ENCODE measurements at places on chromosomes 2 and 18.
A peak's percentile ranks its signal among the peaks of the same experiment; 100 is the strongest.

DNA sequence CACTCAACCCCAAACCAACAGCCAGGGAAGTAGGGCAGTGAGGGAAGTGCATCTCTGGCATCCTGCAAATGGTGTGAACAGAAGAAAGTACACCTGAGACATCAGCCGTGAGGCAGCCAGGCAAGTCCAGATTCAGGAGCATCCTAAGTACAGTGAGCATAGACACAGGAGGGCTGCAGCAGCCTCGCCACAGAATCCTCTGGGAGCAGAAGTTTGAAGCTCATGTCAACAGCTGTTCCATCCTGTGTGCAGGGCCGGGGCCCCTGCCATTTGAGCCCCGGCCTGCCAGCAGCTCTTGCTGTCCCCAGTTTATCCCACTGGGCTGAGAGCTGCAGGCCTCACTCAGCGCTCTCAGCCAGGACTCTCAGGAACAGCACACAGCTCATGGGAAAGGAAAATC is 14.5 kb downstream of the LOXHD1 start:
- H3K27me3 ChIP-seq, result peaks cover 25% of the 10 kb centered on the region
- no peak for DNase-seq
- no peaks in the 10 kb centered on the region for H3K36me3 ChIP-seq
- no peak overlapping the region for H3K4me3 ChIP-seq
- no peak overlapping the region for H3K27ac ChIP-seq

DNA sequence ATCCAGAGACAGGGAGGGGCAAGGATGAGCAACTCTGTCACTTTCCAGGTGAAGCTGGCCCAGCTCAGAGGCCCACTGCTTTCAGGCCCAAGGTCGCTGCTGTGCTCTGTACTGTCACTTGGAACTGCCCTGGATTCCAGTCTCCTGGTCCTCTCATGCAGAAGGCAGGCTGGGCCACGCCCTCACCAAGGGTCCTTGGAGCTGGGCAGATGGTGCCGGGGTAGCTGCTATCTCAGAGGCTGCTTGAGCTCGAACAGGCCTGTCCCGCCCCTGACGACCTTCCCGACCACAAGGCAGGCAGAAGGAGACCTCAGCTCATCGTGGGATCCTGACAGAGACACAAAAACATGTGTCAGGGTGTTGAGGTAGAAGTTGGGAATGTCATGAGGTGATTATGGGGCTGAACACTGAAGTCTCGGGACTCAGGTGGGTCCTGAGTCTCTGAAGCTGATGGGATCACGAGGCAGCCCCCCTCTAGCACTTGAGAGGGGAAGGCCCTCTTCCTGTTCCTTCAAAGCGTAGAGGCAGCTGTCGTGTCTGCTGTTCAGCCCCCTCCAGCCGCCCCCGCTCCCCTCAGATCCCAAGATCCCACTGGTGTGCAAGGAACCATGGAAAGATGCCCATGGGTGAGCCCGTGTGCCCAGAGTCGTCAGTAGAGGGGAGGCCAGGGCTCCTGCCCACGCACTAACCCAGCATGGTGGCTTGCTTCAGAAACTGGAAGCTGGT is 78.3 kb downstream of the POLR1A start:
- no peak overlapping the region for H3K4me3 ChIP-seq
- peaks cover 5% of the 10 kb centered on the region for H3K4me1 ChIP-seq
- no peak for DNase-seq
- peak overlapping the region; percentile 85 for H3K27ac ChIP-seq

DNA sequence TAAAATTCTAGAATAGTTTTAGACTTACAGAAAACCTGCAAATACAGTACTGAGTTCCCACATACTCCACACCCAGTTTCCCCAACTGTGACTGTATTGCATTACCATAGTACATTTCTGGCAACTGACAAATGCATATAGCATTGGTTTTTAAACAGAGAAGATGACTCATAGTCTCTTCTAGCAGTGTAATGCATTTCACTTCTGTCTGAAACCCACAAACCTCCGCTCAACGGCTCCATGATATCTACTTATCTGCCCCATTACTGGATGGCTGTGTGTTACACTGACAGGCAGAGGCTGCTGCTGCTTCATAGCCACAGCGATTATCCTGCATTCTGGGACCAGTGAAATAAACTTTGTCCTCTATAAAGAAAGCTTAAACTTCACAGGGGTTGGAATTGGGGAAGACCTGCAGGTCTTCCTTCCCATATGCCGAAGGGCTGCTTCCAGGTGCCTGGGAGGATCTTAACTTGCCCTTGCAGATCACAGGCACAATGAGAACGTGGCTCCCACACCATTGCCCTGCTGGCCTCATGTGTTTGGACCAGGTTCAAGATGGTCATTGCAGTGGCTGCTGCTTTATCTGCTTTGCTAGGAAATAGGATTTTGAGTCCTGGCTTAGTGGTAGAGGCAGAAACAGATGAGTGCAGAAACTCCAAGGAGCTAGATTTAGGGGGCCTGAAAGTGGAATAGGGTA is 742.6 kb upstream of the HS6ST1 start:
- no peak overlapping the region for H3K27ac ChIP-seq
- H3K36me3 ChIP-seq, result no peaks in the 10 kb centered on the region
- peaks cover 8% of the 10 kb centered on the region for H3K27me3 ChIP-seq
- H3K4me1 ChIP-seq, result peaks cover 13% of the 10 kb centered on the region

DNA sequence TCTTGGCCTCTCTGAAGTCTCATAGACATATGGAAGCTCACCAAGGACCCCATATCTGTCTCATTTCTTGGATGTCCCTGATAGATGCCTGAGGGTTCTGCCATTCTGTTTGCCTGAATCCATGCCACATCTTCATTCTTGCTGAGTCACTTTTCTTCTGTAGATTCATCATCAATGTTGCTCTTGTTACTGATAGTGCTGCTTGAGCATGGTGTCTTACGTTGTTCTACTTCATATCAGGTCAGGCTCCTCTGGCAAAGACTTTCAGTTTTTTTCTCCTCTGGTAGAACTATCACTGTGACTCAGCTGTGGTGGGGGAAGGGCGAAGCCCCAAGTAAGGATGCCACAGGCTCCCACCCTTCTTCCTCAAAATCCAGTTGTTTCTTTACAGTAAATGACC is 885.2 kb downstream of the DCDC2C start:
- no peak for DNase-seq
- H3K36me3 ChIP-seq, result no peaks in the 10 kb centered on the region
- peaks cover 6% of the 10 kb centered on the region for H3K4me1 ChIP-seq
- no peak overlapping the region for H3K4me3 ChIP-seq
- H3K27ac ChIP-seq, result no peak overlapping the region

DNA sequence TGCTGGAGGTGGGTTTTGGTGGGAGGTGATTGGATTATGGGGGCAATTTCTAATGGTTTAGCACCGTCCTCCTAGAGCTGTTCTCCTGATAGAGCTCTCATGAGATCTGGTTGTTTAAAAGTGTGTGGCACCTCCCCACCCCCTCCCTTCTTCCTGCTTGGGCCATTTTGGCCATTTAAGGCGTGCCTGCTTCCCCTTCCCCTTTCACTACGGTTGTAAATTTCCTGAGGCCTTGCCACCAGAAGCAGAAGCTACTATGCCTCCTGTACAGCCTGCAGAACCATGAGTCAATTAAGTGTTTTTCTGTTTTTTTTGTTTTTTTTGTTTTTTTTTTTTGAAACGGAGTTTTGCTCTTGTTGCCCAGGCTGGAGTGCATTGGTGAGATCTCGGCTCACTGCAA is 335.7 kb upstream of the HS6ST1 start:
- DNase-seq, result no peak
- H3K4me1 ChIP-seq, result peaks cover 14% of the 10 kb centered on the region
- no peak overlapping the region for H3K4me3 ChIP-seq
- H3K27me3 ChIP-seq, result peaks cover 8% of the 10 kb centered on the region
